ENCODE measurements at places on chromosomes 2 and 18.

GRCh38 chr2:42332575-42332974 is 28.4 kb downstream of the COX7A2L start:
- no peak for DNase-seq

- no peak for DNase-seq
Measured at GRCh38 chr2:216936954-216937357, 77.1 kb upstream of the TNP1 start.

GRCh38 chr2:7683708-7684107 is 766.5 kb downstream of the RNF144A start:
- no peak for DNase-seq

- DNase-seq: no peak
Measured at GRCh38 chr18:61133783-61134182, 199.4 kb upstream of the CDH20 start.

GRCh38 chr2:84861539-84861938 is 19.3 kb downstream of the TRABD2A start:
- DNase-seq: no peak

GRCh38 chr18:48544661-48545415 is 6.0 kb downstream of the CTIF start:
- DNase-seq: no peak

DNA sequence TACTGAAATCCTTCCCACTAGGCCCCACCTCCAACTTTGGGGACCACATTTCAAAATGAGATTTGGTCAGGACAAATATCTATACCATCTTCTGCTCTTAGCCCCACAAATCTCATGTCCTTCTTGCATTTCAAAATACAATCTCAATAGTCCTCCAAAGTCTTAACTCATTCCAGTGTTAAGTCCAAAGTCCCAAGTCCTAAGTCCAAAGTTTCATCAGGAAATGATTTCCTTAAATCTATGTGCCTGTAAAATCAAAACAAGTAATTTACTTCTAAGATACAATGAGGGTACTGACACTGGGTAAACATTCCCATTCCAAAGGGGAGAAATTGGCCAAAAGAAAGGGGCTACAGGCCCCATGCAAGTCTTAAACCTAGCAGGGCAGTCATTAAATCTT is 40.5 kb upstream of the TNP1 start:
- DNase-seq: no peak

GRCh38 chr18:80009661-80010550 is 21.5 kb upstream of the TXNL4A start:
- no peak for DNase-seq

- no peak for DNase-seq
Measured at GRCh38 chr2:46696966-46697829, 217.8 kb downstream of the TMEM247 start.

DNA sequence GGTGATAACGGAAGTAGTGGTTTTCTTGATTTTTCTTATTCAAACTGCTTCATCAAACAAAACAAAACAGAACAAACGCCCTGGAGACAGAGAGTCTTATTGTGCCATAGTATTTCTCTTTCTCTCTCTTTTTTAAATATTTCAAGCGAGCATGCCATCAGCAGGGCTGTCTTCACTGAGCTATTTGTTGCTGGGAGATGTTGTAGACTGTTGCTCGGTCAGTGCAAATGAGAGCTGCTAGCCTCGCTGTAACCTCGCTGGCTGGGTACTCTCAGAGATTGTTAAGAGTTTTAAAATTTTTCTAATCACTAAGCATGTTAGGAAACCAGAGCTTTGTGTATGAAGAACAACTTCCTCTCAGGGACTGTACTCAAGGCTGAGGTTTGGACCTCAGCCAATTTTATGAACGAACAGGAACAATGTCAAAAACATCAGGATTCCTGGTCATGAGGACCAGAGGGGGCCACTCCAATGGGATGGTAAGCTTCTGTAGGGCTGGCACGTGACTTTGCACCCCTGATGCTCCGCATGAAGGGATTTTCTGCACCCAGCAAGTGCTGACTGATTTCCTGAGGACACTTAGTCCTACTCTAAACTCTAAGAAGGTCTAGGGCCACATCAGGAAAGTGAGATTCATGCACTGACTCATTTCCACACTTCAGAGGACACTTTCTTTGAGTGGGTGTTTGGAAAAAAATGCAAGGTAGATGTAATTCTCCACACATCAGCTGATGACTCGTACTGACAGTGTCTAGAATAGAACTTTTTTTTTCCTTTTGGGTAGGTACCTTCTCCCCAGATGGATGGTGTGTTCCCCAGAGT is 59.8 kb upstream of the IL1R1 start:
- DNase-seq: no peak

DNA sequence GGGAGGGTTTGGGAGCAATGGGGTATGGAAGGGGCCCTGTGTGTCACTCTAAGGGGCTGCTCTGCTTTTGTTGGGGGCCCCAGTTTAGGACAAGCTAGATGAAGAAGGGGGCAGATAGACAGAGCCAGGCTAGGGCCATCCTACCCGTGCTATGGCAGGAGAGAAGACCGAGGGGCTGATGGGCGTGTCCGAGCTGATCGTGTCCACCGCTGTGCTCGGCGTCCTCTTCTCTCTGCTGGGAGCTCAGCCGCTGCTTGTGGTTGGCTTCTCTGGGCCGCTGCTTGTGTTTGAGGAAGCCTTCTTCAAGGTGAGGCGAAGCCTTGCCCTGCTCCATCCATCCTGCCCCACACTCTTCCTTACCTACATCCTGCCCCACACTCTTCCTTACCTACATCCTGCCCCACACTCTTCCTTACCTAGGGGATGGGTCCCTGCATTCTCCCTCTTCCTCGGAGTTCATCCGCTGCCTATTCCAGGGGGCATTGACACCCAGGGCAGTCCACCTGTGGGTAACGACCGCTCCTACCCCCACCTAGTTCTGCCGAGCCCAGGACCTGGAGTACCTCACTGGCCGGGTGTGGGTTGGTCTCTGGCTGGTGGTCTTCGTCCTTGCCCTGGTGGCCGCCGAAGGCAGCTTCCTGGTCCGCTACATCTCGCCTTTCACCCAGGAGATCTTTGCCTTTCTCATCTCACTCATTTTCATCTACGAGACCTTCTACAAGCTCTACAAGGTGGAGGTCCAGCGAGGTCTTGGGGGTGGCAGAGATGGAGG is 8.9 kb downstream of the SLC4A3 start:
- no peak for DNase-seq

- DNase-seq: no peak
Measured at GRCh38 chr2:37418956-37419355, 74.5 kb downstream of the QPCT start.
